Ammon's horn (tissue), 1 donor: ENCODE measurements at places on chromosomes 5 and 9.

DNA sequence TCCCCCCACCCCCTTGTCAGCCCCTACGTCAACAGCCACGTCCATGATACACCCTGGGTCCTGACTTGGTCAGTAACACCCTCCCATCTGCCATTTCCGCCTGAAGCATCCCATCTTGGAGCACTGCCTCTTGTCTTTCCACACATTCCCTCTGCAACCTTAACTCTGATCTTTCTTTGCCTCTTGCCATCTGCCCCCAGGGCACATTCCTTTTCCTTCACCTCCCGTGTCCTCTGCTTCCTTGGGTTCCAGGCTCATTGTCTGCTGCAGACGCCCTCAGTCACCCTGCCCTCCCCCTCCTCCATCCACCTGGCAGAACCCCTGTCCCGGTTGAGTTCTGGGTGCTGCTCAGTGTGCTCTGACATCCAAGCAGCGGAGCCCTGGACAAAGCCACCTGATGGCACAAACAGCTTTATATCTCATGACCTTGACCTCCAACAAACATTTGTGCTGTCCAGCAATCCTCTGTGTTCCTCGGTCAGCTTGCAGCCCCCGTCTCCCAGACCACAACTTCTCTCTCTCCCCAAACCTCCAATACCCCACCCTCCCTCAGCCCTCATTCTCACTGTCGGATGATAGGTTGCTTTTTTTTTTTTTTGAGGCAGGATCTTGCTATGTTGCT lies 97.7 kb upstream of the IER5L start:
- DNase-seq: no peak

GRCh38 chr9:95465115-95465514 lies 51.7 kb downstream of the PTCH1 start:
- peak; percentile 43 for DNase-seq

DNA sequence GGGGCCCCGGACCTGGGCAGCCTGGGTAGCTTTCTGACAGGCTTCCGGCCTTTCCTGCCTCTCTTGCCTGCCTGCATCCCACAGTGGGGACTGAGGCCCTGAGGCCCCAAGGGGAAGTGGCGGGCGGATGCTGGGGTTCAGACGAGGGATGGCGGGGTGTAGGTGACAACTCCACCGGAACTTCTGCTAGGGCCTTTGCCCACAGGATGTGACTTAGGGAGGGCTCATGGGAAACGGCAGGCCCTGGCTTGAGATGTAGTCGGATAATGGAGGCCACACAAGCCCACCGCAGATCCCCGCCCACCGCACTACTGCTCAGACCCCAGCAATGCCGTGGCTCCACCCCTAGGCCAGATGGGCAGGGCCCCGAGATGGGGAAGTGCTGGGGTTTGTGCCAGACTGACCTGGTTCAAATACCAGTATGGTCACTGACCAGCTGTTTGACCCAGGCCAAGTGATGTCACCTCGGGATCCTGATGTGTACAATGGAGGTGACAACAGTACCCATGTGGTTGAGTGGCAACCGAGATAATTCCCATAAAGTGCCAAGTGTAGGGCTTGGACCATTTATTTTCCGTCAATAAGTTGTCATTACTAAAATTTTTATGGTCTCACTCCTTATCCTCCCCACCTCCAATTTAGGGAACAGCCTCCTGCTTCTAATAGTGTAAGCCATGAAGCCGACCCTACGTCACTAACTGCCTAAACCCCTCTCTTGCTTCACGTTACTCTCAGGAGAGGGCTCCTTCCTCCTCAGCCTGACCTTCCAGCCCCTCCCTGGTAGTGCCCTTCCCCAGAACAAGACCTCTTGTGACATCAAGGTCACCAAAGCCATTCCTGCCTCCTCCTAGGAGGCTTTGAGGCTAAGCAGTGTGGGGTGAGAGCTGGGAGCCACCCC lies 2.5 kb upstream of the CDK9 start:
- DNase-seq: no peak

DNA sequence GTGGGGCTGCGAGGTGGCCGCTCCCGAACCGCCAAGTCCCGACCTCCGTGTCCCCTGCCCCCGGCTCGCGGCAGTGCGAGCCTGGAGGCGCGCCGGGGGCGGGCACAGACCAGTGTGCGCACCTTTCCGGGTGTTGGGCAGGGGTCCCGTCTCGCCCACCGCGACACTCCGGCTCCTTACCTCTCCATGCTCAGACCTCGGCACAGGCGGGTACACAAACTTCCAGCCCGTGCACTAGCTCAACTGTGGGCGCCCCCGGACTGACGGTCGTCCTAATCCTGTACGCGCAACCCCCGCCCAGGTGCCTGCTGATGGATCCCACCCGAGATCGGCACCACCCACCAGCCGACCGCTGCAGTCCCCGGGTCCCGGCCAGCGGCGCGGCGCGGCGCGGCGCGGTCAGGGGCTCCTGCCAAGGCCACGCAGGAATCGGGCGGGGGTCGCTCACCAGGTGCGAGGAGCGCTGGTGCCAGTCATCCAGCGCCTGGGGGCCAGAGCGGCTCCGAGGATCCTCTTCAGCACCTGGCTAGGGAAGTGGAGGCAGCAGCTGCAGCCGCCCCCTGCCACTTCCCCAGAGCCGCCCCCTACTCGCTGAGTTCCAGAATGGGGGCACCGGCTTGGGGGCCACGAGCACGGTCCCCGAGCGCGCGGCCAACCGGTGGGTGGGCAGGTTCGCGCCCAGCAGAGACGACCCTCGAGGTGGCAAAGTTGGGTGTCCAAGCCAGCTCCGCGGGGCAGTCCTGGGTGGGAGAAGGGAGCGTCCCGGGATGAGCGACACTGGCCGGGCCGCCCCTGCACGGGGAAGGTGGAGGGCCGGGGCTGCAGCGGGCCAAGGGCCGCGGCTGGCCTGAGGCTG lies 511 bp downstream of the SEMA5A start:
- no peak for DNase-seq

- DNase-seq: no peak
Observed at GRCh38 chr9:131398204-131398603, 4.3 kb downstream of the PRRC2B start.

GRCh38 chr5:60370508-60370907 lies 329.5 kb downstream of the DEPDC1B start:
- no peak for DNase-seq

DNA sequence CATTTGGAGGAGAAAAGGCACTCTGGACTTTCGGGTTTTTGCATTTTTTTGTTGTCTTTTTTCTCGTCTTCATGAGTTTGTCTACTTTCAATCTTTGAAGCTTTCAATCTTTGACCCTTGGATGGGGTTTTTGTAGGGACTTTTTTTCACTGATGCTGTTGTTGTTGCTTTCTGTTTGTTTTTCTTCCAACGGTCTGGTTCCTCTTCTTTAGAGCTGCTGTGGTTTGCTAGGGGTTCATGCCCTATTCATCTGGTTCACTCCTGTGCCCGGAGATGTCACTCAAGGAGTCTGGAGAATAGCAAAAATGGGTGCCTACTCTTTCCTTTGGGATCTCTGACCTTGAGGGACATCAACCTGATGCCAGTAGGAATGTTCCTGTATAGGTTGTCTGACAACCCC lies 378.6 kb upstream of the TYRP1 start:
- no peak for DNase-seq

DNA sequence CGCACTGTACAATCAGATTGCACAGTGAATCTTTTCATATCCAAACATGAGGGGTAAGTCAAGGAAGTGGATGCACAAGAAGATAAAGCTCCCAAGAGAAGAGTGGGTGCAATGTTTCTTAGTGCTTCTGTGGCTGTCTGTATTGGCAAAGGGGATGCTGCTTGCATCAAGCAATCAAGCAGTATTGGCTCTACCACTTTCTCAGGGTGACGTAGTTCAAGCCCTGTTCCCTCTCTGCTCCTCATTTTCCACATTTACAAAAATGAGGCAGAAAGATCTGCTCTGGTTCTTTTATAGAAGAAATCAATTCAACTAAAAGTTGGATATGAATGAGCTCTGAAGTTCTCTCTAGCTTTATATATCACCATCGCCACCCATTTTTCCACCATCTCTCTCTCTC lies 2.3 kb downstream of the TNFSF8 start:
- DNase-seq: no peak

DNA sequence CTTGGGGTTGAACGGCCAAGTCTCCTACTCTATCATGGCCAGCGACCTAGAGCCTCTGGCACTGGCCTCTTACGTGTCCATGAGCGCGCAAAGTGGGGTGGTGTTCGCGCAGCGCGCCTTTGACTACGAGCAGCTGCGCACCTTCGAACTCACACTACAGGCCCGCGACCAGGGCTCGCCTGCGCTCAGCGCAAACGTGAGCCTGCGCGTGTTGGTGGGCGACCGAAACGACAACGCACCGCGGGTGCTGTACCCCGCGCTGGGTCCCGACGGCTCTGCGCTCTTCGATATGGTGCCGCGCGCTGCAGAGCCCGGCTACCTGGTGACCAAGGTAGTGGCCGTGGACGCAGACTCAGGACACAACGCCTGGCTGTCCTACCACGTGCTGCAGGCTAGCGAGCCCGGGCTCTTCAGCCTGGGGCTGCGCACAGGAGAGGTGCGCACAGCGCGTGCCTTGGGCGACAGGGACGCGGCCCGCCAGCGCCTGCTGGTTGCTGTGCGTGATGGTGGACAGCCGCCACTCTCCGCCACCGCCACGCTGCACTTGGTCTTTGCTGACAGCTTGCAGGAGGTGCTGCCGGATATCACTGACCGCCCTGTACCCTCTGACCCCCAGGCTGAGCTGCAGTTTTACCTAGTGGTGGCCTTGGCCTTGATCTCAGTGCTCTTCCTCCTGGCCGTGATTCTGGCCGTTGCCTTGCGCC lies 2.0 kb downstream of the PCDHGB5 start:
- DNase-seq: no peak

DNA sequence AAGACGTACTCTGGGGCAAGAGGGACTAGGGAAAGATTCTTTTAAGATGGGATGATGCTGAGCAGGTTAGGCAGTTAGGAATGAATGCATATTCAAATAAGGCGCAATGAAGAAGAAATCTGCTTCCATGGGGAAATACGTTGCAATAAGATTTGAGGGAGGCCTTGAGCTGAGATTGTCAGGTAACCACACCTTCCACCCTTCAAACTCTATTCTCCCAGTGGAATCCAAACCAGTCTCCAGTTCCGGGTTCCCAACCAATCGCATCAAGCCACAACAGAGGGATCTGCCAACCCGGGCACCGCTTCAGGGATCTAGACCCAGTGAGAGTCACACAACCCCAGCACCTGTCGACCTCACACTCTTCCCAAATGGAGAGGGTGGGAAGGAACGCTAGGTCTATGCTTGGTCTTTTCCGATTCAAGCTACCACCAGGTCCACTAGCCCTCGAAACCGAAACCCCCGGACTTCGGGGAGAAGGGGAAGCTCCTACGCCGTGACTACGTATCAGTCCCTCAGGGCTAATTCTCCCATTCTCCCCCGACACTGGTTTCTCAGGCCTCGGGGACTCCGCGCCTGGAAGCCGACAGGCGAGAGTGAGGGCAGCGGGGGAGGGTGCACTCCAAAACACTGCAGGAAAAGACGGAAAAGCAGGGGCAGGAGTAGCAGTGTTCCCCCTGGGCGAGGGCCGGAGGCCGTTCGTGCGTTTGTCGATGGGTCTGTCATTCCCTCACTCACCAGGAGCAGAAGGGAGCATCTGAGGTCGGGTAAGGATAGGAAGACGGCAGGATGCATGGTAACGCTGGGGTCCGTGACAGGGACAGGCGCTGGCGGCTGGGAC lies 534 bp downstream of the ERP44 start:
- DNase-seq: peak; percentile 55

- peak; percentile 76 for DNase-seq
Observed at GRCh38 chr9:108207561-108208165, 648.1 kb downstream of the ACTL7B start.

DNA sequence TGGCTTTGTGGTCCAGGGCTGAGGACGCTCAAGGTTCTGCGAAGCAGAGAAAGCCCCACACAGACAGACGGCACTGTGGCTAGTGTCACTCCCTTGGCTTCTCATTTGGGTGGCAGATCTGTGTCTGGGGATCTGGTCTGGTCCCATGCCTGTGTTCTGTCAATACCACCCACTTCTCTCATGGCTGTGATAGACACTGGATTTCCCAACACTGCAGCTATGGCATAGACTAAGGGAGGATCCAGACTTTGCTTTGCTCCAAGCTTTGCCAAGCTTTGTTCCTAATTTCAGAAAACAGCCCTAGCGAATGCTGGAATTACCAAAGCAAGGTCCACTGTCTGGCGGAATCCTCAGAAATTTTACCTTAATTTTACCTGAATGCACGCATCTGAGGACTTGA lies 62.1 kb downstream of the GADD45G start:
- DNase-seq: no peak

- no peak for DNase-seq
Observed at GRCh38 chr5:146626936-146627335, 110.9 kb upstream of the GPR151 start.

DNA sequence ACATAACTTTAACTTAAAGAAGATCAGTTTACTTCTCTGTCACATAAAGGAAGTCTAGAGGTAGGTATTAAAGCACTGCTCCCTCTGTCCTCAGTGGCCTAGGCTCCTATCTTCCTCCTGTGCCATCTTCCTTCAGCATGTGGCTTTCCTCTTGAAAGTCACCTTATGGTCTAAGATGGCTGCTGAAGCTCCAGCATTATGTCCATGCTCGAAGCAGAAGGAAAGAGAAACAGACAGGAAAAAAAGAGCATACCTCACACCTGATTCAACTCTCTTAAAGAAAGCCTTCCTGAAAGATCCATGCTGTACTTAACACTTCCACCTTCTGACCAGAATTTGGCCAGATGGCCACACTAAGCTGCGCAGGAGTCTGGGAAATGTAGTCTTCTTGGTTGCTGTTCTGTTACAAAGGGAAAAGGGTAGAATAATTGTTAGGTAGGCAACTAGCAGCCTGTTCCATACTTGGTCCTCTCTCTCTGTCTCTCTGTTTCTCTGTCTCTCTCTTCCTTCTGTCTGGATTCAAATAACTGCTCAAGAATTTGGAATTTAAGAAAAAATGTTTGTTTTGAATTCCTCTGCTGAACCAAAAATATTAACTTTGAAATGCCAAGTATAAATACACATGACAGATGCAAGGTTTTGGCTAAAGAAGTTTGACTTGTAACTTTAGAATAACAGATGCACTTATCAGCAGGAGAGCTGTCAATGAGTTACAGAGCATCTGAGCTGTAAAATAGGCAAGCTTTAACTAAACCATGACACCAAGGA lies 16.0 kb downstream of the TMEM174 start:
- DNase-seq: no peak

- no peak for DNase-seq
Observed at GRCh38 chr5:3354606-3355005, 241.0 kb upstream of the IRX1 start.

- no peak for DNase-seq
Observed at GRCh38 chr5:32369542-32370155, 56.9 kb upstream of the MTMR12 start.

GRCh38 chr5:60517850-60518249 lies 182.1 kb downstream of the DEPDC1B start:
- no peak for DNase-seq

- no peak for DNase-seq
Observed at GRCh38 chr5:61087921-61088320, 74.3 kb downstream of the SMIM15 start.

- DNase-seq: no peak
Observed at GRCh38 chr9:116979456-116979855, 292.4 kb downstream of the TRIM32 start.

- no peak for DNase-seq
Observed at GRCh38 chr5:87136733-87137132, 130.9 kb upstream of the RASA1 start.
